ENCODE measurements at places on chromosomes 7 and 10. TPM values are rescaled to one million over a fixed set of nuclear protein-coding genes. Genes with fewer than 3 reads are reported as not detected.

Gene MEOX2
- total RNA-seq, result 3.8 TPM

Gene OR2A42
- total RNA-seq, result not detected

Gene ANKRD7
- total RNA-seq, result 1.8 TPM

Gene ACBD7
- total RNA-seq, result 0.72 TPM

Gene PTPRN2
- total RNA-seq, result 0.36 TPM

Gene NPC1L1
- not detected for total RNA-seq

Gene AQP1
- total RNA-seq, result 0.59 TPM

Gene MYL10
- total RNA-seq, result not detected

Gene MET
- total RNA-seq, result 55.0 TPM

Gene LRRN3
- total RNA-seq, result 2.4 TPM

Gene MSMB
- not detected for total RNA-seq

Gene PDE1C
- total RNA-seq, result 143 TPM

Gene EFCAB10
- not detected for total RNA-seq

Gene CCDC3
- total RNA-seq, result 0.29 TPM

Gene EGR2
- total RNA-seq, result 2.4 TPM

Gene POLR2J2
- total RNA-seq, result 8.3 TPM

All from osteoblast (primary cell).